ENCODE measurements at places on chromosomes 2 and 18.

DNA sequence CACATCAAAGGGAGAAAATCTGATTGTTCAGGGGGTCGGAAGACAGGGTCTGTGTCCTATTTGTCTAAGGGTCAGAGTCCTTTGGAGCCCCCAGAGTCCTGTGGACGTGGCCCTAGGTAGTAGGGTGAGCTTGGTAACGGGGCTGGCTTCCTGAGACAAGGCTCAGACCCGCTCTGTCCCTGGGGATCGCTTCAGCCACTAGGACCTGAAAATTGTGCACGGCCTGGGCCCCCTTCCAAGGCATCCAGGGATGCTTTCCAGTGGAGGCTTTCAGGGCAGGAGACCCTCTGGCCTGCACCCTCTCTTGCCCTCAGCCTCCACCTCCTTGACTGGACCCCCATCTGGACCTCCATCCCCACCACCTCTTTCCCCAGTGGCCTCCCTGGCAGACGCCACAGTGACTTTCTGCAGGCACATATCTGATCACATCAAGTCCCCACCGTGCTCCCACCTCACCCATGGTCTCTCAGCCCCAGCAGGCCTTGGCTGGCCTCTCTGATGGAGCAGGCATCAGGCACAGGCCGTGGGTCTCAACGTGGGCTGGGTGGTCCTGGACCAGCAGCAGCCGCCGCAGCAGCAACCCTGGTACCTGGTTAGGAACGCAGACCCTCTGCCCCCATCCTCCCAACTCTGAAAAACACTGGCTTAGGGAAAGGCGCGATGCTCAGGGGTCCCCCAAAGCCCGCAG lies 3.8 kb downstream of the PROC start:
- DNase-seq, result no peak

DNA sequence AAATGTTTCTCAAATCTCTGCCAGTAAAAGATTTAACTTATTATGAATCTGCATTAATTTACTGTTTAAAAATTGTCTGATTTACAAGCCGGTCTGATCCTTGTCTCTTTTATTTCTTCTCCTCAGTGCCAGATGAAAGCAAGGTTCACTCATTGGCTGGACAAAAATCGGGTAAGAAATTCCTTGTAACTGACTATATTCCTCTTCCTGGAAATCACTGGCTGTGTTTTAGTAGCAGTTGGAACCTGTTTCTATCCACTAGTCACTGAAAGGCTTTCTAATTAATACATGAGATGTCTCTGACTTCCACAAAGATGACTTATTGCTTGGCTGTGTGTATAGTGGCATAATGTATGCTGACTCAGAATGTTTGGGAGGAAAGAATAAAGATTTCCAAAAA lies 436.6 kb upstream of the NRP2 start:
- no peak for DNase-seq

GRCh38 chr2:113886479-113887008 lies 3.3 kb upstream of the ACTR3 start:
- DNase-seq, result peak; percentile 78

DNA sequence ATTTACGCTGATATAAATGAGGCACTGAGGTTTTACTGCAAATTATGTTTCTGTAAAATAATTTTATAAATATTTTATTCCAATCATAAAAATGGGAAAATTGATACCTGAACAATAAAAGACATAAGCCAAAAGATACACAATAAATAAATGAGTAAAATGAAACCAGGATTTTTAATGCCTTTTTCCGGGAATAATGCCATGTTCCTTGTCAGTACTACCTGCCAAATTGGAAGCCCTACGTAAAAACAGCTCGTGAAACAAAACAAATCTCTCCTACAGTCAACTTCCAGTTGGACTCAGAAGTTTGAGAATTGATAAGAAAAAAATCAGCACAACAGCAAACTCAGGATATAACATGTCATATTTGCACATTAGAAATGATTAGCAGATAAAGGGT lies 18.0 kb downstream of the GALNT3 start:
- DNase-seq, result no peak

- DNase-seq, result no peak
Measured at GRCh38 chr2:191202881-191203397, 42.3 kb upstream of the MYO1B start.

DNA sequence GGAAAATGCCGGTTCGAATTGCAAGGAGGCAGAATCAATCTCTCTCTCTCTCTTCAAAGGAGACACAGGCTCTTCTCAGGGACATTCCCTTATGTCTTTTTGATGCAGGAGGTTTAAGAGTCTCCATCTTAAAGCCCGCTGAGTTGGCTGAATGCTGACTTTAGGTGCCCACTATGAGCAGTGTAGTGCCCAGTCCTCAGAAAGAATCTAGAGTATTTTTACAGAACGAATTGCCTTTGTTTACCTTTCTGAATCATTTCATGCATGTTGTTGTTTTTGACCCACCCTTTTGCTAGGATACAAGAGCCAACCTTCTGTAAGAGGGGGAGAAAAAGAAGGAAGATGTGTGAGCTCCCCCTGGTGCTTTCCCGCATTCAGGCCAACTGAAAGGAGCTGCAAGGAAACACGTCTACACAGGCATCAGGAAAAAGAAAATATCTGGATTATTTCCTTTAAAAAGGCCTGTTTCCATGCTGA lies 193.5 kb upstream of the TCF4 start:
- no peak for DNase-seq

GRCh38 chr2:18232731-18233438 lies 327.6 kb downstream of the RDH14 start:
- no peak for DNase-seq

DNA sequence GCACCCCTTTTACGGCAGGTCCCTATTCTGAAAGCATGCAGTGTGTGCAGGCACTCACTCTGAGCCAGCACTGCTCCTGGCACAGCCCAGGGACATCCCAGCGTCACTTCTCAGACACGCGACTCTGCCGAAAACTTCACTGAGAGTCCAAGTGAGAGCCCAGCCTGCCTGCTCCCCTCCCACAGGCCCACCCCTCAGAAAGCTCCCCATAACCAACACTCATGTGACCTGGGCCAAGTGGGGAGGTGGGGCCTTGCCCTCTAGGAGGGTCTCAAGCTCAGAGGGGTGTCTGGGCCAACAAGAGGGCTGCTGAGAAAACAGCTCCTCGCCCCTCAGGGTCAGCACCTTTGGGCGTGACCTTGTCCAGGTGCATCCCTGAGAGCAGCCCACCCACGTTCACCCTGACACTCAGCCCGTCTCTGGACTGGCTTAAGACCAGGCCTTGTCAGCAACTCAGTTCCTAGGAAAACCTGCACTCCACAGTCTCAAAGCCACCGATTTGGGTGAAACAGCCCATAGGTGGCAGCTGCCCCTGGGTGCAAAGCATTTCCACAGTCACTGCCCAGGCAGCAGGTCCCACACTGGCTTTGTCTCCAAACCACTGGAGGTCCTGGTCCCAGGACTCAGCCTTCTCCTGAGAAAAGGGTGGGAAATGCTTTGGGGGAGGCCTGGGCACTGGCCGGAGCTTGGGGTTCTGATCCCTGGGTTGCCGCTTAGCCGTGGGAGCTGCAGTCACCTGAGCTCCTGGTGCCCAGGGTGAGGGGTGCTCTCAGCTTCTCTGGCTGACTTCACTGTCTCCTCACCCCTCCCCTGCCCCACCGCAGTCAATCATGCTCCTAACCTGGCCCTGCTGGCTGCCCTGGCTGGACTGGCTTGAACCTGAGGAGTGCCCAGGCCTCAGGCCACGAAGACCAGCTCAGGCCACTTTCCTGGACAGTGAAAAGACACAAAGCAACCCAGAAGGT lies 209.6 kb downstream of the HDAC4 start:
- no peak for DNase-seq

DNA sequence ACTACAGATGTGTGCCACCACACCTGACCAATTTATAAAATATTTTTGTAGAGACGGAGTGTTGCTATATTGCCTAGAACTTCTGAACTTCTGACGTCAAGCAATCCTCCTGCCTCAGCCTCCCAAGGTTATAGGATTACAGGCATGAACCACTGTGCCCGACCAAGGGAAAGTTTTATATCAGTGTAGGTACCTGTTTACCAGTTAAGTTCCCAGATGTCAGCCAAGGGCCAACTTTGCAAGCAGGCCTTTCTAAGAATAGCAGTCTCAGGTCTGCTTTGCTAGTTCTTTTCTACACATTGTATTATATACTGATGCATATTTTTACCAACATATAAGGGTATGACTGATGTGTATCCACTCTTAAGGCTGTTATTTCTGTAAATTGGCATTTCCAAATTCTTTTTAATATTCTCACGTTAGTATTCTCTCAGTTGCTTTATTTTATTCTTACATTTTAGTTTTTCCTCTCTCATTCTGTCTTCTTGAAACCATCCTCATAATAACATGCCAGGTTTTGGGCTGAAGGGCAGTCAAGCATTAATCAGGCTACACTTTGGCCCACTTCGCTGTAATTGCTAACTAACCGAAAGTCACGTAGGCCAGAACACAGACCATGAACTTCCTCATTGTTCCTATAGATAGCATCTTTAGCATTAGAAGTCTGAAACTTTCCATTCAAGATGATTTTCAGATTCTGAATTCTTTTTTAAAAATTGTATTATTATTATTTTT lies 25.0 kb upstream of the CXXC1 start:
- no peak for DNase-seq

DNA sequence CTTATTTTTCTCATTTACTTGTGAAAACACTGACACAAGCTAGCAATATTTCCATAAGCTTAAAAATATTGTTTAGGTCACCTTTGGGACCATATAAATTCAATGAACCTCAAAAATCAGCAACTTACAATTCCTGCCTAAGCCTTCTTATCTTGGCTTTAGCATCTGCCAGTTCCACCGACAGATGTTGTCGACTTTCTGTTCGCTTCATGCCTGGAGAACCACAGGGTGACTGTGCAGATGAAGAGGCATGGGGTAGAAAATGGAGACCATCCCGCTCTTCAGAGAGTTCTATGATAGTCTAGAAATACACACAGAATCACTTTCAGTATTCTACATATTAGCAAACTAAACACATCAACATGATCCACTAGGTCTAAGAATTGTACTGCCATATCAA lies 64.2 kb downstream of the CCDC88A start:
- DNase-seq, result no peak

- no peak for DNase-seq
Measured at GRCh38 chr2:191730263-191730662, 52.3 kb downstream of the NABP1 start.

- DNase-seq, result no peak
Measured at GRCh38 chr18:48979944-48980890, 29.5 kb upstream of the SMAD7 start.

DNA sequence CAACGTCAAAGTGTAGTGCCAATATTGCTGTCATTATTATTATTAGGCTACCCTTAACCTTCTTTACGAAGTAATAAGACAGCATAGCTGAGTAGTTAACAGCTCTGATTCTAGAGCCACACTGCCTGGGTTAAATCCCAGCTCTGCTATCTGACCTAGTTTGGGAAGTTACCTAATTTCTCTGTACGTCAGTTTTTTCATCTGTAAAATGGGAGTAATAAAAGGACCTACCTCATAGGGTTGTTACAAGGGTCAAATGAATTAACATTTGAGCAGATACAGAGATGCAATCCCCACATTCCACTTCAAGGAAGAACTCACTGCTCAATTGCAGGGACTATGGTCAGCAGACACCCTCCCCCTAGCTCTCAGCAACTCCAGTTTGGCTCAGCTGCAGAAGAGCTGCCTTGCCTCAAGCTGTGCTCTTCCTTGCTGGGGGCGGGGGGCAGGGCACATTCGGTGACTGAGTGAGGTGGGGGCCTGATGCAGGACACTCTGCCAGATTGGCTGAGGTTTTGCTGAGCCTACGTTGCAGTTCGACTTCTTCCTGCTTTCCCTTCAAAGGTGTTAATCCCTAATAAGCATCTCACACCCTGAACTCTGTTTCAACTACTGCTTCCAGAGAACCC lies 11.0 kb upstream of the LGALSL start:
- DNase-seq, result no peak

DNA sequence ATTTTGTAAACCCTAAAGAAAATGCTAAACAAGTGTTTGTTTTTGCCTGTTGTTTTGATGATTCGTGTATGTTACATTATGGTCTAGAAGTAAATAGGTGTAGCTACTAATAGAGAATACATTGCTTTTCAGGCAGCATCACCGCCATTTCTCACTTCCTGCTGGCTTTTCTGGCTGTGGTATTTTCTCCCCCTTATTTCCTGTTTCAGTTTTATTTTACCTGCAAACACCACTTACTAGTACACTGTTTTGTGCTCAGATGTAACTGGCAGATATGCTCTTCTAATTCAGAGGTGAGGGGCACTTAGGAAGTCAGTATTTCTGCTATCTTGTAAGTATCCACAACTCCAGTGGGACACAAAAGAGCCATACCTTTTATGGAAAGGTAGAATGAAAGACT lies 38.1 kb upstream of the SLC3A1 start:
- DNase-seq, result peak; percentile 18

DNA sequence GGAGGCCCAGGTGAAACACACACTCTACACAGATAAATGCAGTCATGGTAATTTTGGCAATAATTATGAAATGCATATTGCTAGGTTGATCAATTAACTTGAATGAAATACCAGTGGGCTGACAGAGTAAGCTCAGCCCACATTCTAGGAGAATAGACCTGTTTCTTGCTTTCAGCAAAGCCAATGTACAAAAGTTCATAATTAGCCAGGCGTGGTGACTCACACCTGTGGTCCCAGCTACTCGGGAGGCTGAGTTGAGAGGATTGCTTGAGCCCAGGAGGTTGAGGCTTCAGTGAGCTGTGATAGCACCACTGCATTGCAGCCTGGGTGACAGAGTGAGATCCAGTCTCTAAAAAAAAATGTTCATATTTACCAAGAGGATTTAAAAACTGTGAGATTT lies 15.7 kb upstream of the MBP start:
- no peak for DNase-seq

- DNase-seq, result no peak
Measured at GRCh38 chr2:233384811-233385488, 30.7 kb downstream of the DGKD start.

GRCh38 chr2:187138265-187138664 lies 289.3 kb upstream of the ZSWIM2 start:
- no peak for DNase-seq

DNA sequence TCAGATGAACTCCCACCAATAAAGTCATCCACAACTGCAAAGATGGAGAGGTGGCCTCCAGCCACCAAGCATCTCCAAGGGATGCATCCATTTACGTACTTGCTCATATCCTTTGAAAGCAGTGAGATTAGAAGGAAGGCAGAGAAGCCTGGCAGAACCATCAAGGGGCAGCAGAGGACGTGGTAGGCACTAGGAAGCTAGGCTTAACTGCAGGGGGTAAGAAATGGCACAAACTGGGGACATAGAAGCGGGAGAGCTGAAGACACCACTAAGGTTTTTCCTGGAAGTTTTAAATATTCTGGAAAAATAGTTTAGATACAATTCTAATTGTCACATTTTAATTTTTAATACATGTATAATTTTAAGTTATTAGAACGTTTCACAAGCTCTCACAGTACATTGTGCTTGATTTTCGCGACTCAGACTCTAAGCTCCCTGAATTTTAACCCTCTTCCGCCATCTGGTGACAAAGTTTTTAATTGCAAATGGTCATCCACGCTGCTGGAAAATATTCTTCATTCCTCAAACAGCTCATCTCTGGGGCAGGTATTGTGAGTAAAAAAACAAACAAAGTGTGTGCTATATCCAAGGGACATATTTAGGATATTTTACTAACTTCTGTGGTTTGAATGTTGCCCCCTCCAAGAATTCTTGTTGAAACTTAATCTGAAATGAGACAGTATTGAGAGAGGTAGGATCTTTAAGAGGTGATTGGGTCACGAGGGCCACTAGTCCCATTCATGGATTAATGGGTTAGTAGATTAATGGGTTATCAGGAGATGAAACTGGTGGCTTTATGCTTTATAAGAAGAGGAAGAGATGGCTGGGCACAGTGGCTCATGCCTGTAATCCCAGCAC lies 1.6 kb upstream of the PSTPIP2 start:
- DNase-seq, result peak; percentile 53

GRCh38 chr2:9053534-9053931 lies 50.0 kb upstream of the MBOAT2 start:
- DNase-seq, result no peak

- no peak for DNase-seq
Measured at GRCh38 chr2:143146815-143147530, 17.8 kb downstream of the ARHGAP15 start.

Measured in T-helper 2 cell treated with Interferon-gamma antibody and Interleukin-4, amounts not matched to agents 5 μg/mL and 100 μg/mL, for 36 hours (primary cell).